Stimulated activated CD4-positive, alpha-beta T cell treated with anti-CD3 and anti-CD28 coated beads, TNF-alpha, amount 100 ng/mL, for 1 hour (primary cell): ENCODE measurements at places on chromosomes 3 and 15.

DNA sequence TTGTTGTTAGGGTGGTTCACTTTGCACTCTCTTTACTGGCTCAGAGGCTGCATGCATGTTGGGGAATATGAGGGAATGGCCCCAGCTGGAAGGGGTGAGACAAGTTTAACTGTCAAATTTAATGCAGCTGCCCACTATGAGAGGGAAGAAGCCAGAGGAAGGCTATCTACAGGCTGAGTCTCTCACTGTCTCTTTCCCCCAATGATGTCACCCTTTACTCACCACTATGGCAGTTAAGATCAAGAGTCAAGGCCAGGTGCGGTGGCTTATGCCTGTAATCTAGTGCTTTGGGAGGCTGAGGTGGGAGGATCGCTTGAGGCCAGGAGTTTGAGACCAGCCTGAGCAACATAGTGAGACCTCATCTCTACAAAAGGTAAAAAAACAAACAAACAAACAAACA is 12.2 kb upstream of the RBMS3 start:
- DNase-seq, result no peak

GRCh38 chr3:142481196-142481595 is 33.4 kb upstream of the XRN1 start:
- no peak for DNase-seq

GRCh38 chr3:12990306-12990705 is 82.9 kb downstream of the IQSEC1 start:
- DNase-seq, result no peak

DNA sequence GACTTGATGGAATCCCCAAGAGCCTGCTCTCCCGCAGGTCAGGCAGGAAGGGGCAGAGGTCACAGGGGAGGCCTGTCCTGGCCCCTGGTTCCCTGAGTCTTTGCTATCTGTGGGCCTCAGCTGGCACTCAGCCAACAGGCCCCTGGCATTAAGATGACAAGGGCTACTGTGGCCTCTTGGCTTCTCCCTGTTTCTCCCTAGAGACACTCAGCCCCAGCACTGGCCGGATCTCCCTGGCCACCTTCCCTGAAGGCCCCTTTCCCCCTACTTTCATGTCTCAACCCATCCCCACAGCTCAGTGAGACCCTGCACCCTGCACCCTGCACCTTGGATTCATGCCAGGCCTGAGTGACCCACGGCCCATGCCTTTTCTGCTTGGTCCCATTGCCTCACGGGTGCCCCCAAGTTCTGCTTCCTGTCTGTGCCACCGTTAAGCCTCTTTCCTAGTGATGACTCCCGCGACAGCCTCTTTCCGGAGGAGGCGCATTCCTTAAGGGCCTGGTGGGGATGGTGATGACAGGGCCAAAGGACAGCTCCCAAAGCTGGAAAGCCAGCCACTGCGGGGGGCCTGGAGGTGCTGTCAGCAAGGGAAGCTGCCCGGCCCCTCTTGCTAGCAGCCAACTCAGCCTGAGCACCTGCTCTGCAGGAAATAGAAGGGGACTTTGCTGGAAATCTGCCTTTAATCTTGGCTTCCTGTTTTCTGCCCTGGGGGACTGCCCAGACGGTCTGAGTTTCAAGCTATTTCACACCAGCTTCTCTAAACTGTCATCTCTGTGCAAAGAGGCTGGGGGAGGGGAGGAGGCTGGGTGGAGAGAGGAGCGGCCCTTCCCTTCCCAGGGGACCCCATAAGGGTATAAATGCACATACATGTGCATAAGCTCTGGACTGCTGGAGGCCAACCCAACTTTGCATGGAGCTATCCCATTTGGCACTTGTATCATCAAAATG is 4.8 kb upstream of the CSK start:
- DNase-seq, result no peak

- DNase-seq, result no peak
These were observed 861.6 kb downstream of the ROBO1 start for GRCh38 chr3:78906245-78906644.

- no peak for DNase-seq
These were observed 99.5 kb upstream of the FAM98B start for GRCh38 chr15:38354315-38354929.

DNA sequence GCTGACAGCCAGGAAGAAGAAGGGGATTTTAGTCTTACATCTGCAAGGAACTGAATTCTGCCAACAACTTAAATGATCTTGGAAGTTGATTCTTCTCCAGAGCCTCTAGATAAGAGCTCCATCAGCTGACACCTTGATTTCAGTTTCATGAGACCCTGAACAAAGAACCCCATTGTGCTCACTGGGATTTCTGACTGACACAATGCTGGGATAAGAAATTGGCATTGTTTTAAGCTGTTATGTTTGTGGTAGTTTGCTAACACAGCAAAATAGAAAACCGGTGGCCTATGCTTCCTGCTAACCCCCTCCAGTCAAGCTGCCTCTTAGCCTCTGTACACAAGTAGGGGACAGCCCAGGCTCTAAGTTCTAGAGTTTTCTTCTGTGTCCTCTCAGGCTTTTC is 36.2 kb downstream of the MASP1 start:
- DNase-seq, result no peak

DNA sequence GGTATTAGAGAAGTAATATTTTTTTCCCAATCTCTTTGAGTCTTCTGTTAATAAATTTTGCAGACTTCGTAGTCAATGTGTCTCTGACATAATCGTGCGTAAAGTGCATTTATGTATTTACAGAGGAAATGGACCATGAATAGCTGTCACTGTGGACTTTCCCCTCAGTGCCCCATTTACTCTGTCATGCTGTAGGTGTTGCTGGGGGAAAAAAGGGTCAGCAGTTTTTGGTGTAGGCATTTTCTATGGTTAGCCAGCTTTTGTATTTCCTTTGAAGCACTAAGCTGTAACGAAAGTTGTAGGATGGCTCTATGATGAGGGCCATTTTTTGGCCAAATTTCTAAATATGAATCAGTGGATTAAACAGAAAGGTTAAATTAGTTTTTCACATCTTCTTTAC is 598.4 kb downstream of the FGF12 start:
- DNase-seq, result no peak

- DNase-seq, result no peak
These were observed 26.6 kb upstream of the SMAD6 start for GRCh38 chr15:66675446-66675845.

DNA sequence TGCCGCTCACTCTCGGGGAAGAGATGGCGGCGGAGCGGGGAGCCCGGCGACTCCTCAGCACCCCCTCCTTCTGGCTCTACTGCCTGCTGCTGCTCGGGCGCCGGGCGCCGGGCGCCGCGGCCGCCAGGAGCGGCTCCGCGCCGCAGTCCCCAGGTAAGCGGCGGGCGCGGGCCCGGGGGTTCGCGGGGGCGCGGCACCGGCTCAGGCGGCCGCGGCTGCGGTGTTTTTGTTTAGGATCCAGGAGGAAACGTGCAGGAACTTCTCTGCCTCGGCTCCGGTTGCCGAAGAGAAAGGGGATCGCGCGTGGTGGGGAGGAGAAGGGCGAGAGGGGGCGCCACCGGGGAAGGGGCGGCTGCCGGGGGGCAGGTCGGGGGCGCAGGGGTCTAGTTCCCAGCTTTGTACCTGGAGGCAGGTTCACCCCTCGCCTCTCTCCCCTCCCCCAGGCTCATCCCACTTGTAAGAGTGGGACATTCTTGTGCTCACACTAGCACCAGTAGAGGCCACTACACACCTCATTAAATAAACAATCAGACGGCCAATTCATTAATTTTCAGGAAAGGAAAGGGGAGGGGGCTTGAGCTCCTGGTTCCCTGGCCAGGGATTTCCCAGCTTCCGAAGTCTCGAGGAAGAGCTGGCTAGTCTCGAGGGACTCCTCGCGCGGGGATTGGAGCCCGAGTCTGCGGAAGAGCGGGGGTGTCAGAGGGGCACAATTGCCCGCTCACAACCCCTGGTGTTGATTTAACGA is 562 bp downstream of the NEO1 start:
- DNase-seq, result no peak

GRCh38 chr3:134441321-134441720 is 44.5 kb downstream of the ANAPC13 start:
- no peak for DNase-seq

DNA sequence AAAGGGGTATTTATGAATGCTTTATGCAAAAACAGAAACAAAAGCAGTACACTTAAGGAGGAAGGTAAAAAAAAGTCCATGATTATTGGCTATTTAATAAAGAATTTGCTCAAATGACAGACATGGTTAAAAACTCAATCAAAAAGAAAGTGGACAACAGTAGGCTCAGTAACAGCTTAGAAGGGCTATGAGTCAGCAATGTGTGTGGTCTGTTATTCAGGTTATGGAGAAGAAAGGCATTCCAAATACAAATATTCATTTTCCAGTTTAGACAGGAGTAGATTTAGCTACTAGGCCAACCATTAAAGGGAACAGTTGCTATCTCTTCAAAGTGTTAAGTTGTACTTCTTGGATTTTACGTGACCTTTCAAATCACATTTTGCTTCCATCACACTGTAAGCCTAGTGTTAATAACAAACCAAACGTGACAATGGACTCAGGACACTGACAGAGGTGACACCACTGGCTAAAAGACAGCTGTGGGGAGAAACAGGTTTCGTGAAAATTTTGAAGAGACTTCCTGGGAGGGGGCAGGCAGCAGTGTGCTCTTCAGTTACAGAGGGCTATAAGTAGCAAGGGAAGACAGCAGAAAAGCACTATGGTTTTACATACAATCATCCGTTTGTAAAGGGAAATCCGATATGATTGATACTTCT is 41.7 kb upstream of the MYO5C start:
- no peak for DNase-seq

- no peak for DNase-seq
These were observed 2.1 kb downstream of the PDE8A start for GRCh38 chr15:84983711-84984110.

DNA sequence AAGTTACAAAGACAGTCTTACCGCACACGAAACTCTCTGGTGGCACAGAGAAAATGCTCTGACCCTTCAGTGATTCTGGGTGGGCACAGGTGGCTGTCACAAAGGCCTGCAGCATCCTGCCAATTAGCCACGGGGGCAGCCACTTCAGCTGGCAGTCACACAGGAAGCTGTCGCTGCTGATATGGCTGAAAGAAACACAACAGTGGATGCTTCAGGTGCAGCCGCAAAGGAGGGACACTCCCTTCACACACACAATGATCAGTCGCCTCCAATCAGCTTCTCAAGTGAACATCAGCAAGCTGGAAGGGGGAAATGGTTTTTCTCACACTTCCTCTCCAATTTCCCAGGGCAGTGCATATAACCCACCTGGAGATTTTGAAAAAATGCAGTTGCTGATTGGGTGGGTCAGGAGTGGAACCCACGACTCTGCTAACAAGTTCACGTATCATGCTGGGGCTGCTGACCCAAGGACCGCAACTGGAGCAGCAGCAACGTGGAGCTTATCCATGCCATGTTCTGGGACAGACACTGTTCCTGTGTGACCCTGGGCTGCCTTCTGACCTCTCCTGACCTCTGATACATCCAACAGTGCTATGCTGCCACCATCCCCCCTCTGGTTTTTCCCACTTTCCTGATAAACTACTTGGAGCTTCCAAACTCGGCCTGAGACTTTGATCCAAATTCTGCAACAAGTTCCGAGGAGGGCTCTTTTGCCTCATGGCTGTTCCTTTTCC is 106.6 kb downstream of the LRIG1 start:
- peak; percentile 21 for DNase-seq

DNA sequence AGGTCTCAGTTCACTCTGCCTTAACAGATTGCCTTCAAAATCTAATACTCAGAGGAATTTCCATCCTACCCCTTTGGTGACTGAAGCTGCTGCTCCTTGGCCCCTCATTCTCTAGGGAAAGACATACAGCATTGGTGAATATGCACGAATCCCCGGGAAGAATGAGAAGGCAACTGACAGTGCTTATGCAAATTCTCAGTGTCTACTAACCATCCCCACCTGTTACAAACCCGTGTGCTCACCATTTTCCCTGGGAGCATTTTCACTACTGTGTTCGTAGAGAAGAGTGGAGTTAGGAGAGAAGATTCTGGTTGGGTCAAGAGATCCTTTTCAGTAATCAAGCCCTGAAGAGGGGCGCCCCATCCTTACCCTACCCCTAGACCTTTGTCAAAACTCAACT is 37.7 kb downstream of the SYNM start:
- no peak for DNase-seq

DNA sequence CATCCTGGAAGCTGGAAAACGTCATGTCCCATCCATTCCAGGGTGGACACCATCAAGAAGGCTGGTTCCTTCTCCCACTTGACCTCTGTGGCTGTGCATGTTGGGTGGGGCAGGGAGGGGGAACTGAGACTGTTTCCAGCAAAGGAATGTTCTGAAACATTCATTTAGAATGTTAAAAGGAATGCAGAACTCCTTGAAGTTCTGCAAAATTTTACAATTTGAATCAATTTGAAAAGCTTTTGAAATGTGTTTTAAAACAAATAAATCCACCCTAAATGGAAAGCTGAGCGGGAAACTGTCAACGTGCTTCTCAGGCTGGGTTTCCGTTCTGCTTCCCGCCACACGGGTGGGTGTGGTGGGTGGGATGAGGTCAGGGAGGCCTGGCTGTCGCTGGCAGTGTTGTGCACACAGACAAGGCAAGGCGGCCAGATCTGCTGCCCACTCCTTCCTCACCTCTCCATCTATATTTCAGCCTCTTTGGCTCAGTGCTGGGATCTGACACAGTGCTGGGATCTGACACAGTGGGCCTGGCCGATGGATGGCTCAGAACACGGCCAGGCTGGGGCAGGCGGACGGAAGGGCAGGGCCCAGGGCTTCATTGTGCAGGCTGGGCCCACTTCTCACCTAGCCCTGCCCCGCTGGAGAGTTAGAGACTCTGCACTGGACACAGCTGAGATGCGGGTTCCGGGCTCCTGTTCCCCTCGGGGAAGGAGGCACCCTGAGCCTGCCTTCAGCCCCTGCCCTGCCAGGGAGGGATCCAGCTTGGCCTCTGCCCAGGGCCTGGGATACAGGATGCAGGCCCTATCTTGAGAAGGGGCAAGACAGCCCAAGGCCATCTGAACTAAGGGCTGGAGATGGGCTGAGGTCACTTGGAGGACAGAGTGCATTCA is 110.4 kb downstream of the TMEM266 start:
- DNase-seq, result no peak

DNA sequence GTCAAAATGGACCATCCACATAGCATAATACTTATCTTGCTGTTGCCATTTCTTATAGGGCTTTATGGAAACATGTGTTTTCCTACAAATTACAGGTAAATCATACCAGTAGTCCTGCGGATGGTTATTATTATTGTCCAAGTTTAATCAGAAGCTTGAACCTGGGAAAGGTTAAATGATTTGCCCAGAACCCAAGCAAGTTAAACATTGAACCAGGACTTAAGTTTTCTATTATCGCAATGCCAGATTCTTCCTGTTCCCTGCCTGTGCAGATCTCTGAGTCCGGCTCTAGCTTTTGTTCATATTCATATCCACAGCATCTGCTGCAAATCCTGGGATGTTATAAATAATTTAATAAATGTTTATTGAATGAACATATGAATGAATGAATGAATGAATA is 12.5 kb downstream of the LPP start:
- no peak for DNase-seq

DNA sequence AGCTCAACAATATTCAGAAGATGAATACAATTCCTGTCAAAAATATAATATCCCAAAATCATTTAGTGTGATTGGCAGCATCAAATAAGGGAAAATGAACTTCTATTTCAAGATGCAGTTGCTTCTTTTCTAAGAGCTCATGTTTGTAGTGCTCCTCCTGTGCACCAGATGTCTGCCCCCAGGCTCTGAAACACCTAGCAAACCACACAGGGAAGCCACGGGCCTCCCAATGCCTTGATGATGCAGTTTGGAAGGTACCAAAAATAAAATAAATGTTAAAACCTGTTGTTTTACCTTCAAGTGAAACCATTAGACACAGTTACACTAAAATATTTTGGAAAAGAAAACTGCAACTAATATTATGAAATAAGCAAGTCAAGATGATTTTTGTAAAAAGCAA is 22.2 kb downstream of the CFAP20DC start:
- DNase-seq, result no peak
